Cerebellar nuclear complex (tissue), 1 donor: ENCODE measurements at places on chromosomes 7 and 10.

DNA sequence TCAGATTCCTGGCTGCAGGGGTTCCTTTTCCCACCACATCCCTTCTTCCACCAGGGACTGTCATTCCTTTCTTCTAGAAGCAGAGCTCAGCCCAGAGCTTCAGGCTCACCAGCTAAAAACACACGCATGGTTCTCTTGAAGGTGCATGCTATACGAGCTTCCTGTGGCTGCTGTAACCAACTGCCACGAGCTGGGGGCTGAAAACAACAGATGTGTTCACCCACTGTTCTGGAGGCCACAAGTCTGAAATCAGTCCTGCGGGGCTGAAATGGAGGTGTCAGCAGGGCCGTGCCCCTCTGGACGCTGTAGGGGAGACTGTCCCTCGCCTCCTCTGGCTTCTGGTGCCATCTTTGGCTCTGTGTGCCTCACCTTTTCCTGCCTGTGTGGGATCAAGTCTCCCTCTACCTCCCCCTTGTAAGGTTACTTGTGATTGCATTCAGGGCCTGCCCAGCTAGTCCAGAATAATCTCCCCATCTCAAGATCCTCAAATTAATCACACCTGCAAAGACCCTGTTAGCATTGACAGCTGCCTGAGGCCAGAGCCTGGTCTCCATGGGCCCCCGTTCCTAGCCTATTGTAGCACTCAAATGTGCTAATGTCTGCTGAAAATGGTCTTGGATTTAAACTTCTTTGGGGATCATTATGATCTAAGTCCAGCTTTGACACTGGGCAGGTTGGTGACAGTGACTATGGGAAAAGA, 13.7 kb downstream of the RAB19 start:
- no peak for DNase-seq

DNA sequence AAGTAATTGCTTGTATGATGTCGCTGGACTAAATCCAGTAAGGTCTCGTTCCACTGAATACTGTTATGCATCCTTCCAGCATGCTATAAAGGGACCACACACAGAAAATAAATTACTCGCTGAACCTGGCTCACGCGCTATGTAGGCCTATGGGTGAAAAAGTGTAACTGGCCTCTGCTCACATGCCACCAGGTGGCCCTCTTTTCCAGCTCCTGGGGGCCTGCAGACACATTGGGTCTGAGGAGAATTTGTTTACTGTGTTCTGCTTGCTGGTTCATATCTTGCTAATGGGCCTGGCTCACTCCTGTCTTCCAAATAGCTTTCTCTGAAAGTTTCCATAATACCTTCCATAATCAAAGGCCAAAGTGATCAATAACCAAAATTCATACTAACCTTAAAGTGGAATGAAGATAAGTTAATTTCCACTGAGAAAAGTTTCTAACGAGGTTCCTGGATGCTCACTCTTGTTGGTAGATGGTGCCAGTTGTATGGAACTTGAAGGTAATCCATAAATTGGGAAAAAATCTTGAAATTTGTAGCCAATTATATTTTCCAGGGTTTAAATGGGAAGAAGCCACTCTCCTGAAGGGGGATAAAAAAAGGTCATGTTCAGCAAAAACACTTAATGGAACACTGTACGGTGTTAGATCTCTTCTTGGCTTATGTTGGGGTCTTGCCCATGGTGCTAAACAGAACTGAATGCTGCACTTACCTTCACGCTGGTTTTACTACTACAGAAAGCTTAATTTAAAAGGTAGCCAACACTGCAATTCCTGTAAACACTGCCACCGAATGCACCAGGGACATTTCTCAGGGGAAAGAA, 27.0 kb upstream of the ZPBP start:
- DNase-seq = no peak

DNA sequence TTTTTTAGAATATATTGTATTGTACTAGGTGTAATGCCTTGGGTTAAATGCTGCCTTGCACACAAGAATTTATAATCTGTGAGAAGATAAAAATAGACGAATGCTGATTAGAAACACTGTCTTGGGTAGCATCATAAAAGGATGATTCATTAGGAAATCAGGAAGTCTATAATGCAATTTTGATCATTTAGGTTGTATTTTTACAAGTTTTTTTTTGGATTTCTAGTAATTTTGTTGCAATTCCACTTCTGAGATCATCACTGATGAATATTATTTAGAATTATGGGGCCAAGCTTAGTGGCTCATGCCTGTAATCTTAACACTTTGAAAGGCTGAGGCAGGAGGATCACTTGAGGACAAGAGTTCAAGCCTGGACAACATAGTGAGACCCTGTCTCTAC, 29.6 kb downstream of the WBP1L start:
- no peak for DNase-seq

- DNase-seq = no peak
These were observed 4.1 kb downstream of the NHLRC2 start for GRCh38 chr10:113858541-113858940.

GRCh38 chr10:47447705-47448104, 36.2 kb downstream of the ANXA8 start:
- no peak for DNase-seq

DNA sequence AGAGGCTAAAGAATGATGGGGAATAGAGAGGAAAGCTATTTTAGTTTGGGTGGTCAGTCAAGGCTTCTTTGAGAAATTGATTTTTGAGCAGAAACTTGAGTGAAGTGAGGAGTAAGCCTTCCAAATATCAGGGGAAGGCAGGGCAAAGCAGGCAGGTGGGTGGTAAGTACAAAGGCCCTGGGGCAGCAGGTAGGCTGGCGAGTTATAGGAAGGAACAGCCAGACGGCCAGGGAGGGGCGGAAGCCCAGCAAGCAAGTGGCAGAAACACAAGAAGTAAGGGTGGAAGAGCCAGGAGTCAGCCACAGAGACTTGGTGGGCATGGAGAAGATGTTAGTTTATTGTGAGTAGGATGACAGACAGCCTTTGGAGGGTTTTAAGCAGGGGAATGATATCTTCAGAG, 34.9 kb downstream of the VWA2 start:
- DNase-seq = no peak

GRCh38 chr10:119219871-119220270, 12.5 kb downstream of the GRK5 start:
- no peak for DNase-seq

DNA sequence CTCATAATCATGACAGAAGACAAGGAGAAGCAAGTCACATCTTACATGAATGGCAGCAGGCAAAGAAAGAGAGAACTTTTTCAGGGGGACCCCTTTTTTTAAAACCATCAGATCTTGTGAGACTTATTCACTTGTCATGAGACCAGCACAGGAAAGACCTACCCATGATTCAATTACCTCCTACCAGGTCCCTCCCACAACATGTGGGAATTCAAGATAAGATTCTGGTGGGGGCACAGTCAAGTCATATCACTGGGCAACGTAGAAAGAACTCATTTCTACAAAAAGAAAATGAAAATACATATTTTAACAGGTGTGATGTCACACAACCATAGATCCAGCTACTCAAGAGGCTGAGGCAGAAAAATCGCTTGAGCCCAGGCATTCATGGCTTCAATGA, 304.1 kb downstream of the IPMK start:
- no peak for DNase-seq

DNA sequence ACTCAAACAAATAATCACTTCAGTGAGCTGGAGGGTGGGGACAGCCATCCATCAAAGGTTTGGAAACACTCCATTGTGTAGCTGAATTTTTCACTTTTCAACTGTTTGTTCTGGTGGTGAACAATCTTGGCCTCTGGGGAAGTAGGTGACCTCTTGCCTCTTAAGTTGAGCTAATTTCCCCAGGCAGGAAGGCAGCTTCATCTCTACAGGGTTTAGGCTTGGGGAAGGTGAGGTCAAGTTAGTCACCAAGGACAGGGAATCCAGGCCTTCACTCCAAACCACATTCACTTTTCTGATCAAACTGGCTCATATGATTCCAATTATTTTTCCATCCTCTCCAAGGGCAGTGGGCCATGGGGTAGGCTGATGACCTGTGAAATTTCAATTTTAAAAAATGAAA, 138.3 kb upstream of the HABP2 start:
- no peak for DNase-seq

DNA sequence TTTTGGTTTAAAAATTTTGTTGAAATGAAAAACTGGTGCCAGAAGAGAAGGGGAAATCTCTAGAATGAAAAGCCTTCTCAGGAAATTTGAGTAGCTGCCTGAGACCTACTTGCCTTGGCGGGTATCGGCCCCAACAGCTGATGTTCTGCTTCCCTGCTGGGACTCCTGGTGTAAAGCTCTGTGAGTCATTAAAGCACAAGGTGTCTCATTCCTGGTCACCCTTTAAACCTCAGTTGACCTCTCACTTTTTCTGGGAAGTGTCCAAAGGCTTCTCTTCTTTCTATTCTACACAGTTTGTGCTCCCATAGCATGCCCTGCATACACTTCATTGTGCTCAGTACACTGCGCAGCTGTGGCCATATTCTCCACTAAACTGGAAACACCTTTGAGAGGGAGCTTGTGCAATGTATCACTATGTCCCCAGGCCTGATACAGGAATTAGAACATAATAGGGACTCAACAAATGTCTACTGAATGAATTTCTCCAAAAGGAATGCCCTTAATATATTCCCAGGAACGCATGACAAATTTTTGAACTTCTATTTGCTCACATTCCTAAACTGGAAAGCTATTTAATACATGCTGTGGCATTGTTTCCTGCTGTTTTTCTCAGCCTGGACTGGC, 303.9 kb downstream of the SDHAF3 start:
- DNase-seq = no peak

GRCh38 chr7:154844499-154844898, 158.4 kb downstream of the PAXIP1 start:
- no peak for DNase-seq

DNA sequence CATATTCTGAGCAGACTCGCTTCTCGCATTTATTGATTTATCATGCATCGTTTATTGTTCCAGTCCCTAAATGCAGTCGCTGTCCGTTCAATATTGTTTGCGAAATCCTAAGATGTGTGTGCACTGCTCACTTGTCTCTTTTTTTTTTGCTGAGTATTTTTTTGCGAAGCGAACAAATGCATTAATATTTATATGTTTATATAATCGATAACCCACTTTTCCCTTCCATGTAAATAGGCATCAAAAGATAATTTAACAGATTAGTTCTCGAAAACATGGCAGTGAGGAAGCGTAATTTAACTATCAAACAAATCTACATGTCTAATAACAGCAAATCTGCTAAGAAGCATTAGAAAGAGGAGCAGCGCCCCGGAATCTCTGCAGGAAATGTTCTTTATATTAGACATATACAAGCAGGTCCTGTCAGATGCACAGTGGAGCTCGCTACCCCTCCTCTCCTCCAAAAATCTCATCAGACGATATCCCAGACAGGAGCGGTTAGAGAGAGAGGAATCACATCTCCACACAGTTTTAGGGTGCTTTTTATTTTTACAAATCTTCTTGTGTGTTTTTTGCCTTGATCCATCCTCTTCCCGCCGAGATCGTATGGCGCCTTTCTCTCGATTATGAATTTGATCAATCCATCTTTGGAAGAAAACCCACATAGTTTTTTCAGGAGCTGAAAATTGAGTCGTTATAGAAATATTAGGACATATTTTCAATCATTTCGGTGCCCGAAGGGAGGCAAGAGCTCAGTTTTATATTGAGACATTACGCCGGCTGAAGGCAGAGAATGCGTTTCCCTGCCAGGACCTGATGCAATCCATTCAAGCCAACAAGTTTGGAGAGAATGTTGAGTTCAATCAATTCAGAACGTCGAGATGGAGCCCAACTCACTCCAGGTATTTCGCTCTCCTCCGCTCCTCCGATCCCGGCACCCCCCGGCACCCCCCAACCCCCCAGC, at the start of gene ARID5B:
Gene ARID5B (plus strand): TSS at position 871 of the 964 bp plus-strand sequence. CDS start 11 bp downstream, at position 882.
- no peak for DNase-seq

DNA sequence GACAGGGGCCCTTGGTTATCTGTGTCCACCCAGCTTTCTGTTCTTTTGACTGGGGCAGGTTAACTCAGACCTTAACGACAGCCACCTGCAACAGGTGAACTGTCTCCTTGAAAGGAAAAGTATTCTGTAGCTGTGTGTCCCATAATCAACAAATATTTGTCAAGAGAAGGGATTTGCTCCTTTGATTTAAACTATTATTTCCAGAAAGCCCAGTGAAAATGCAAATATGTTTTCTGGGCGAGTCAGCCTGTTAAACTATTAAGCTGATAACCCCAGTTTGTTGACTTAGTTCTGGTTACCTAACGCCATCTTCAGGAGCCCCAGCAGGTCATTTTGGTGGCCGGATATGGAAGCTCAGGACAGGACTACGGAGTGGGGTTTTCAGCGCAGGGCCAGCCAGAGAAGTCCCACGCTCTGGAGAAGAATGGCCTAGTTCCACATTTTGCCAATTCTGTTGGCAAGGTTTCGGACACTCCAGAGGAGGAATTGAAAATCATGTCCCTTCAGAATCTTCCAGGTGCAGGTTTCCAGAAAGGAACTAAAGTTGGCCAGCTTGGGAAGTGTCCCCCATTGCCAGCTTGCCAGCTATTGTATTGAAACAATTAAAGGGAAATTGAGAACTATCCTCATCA, 54.5 kb downstream of the ADRA2A start:
- DNase-seq = no peak

- DNase-seq = no peak
These were observed 38.3 kb downstream of the TSPAN15 start for GRCh38 chr10:69489506-69490090.

DNA sequence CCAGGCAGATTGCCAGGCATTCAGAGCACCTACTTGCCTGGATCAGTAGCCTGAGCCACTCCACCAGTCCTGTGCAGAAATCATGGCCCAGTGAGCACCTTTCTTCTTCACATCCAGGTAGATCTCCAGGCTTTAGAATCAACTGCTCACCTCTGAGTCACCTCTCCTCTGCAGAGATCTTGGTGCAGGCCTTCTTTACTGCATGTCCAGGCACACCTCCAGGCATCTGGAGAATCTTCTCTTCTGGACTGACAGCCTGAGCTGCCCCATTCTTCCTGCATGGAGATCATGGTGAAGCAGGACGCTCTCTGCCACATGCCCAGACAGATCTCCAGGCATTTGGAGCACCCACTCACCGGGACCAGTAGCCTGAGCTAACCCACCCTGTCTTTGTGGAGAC, 894.5 kb upstream of the MBL2 start:
- no peak for DNase-seq

GRCh38 chr7:1942941-1943289, 272.8 kb downstream of the ELFN1 start:
- DNase-seq = no peak

DNA sequence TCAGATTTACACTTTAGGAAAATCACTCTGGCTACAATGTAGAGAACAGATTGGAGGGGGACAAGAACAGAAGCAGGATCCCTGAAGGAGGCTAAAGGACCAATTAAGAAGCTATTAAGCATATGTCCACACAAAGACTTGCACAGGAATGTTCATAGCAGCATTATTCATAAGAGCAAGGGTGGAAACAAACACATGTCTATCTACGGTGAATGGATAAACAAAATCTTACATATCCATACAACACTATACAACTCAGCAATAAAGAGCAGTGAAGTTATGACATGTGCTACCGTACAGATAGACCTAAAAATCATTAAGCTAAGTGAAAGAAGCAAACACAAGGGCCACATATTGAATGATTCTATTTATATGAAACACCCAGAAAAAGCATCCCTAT, 10.4 kb downstream of the CHCHD3 start:
- no peak for DNase-seq

- DNase-seq = no peak
These were observed 2.5 kb downstream of the SLK start for GRCh38 chr10:103969436-103969835.

GRCh38 chr10:68092512-68092911, 16.8 kb upstream of the MYPN start:
- no peak for DNase-seq

- no peak for DNase-seq
These were observed 11.2 kb upstream of the PRR15 start for GRCh38 chr7:29552392-29552791.

- DNase-seq = no peak
These were observed 1094.4 kb downstream of the NRG3 start for GRCh38 chr10:82969405-82969804.
